ENCODE measurements at places on chromosomes 4 and X. TPM values are rescaled to one million over a fixed set of nuclear protein-coding genes. Genes with fewer than 3 reads are reported as not detected.

IL1RAPL1 gene
- 0.04 TPM for polyA plus RNA-seq

IQSEC2 gene
- polyA plus RNA-seq, result 11.6 TPM

MAPK10 gene
- 1.4 TPM for polyA plus RNA-seq

GAGE12F gene
- not detected for polyA plus RNA-seq

MAP3K15 gene
- 0.06 TPM for polyA plus RNA-seq

VEGFD gene
- polyA plus RNA-seq, result 0.56 TPM

NUDT11 gene
- 0.75 TPM for polyA plus RNA-seq
